A549 (cell line): ENCODE measurements at places on chromosomes 3 and 15. TPM values are rescaled to one million over a fixed set of nuclear protein-coding genes. Genes with fewer than 3 reads are reported as not detected.

- no peak for DNase-seq
Observed at GRCh38 chr3:71166339-71167240, 416.9 kb downstream of the FOXP1 start.

LTK gene
- 0.16 to 0.17 TPM (median 0.16 TPM) in 3 replicates for polyA plus RNA-seq

NEK10 gene
- 2.2 to 2.9 TPM (median 2.7 TPM) in 3 replicates for polyA plus RNA-seq

DNA sequence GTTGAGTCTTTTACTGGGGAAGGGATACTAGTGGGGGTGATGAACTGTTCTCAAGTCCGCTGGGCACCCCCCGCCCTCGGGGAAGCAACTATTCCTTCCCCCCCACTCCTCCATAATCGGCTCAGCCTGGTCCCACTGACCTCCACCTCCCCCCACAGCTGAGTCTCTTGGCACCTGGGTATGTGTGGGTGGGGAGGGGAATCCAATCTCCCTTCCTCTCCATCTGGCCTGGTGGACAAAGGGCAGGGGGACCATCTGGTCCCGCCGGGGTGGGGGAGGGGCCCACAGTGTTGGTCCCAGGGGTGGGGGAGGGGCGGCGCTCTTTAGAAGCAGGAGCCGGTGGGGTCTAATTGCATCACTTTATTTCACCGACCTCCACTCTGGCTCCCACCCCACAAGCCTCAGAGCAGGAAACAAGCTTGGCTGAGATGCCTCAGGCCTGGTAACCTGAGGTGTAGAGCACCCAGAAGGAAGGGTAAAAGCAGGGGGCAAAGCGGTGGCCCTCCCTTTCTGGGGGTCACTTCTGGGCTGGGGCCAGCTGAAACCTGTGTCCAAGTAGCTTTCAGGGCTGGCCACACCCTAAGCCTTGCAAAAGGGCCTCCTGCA, 1.0 kb upstream of the PCBP4 start:
- DNase-seq = no peak

ABHD10 gene
- polyA plus RNA-seq = 31.8 to 34.0 TPM (median 33.2 TPM) in 3 replicates
